Astrocyte (in vitro differentiated cells and primary cell): ENCODE measurements at places on chromosomes 2 and 18. TPM values are rescaled to one million over a fixed set of nuclear protein-coding genes. Genes with fewer than 3 reads are reported as not detected.

The NOSTRIN gene
- total RNA-seq, result not detected in 2 replicates

The CGREF1 gene
- 1.8 and 3.0 TPM in 2 replicates for total RNA-seq

The ACAA2 gene
- total RNA-seq, result 66.4 and 75.8 TPM in 2 replicates

The ALK gene
- total RNA-seq, result 0.16 and 0.46 TPM in 2 replicates

The AMER3 gene
- total RNA-seq, result 0.07 TPM in 1 of 2 replicates, not detected in the other

The RGPD3 gene
- total RNA-seq, result 0.10 and 0.16 TPM in 2 replicates

The FAM110C gene
- 0.60 and 1.4 TPM in 2 replicates for total RNA-seq

The ADGRF3 gene
- total RNA-seq, result 0.16 and 0.17 TPM in 2 replicates

The CNGA3 gene
- not detected in 2 replicates for total RNA-seq

The CHRND gene
- not detected in 2 replicates for total RNA-seq

The PPM1G gene
- 77.3 and 79.0 TPM in 2 replicates for total RNA-seq

The CD207 gene
- not detected in 2 replicates for total RNA-seq

The RFTN2 gene
- 7.1 and 8.1 TPM in 2 replicates for total RNA-seq

The ACADL gene
- 1.9 and 2.3 TPM in 2 replicates for total RNA-seq

The SLC25A52 gene
- not detected in 2 replicates for total RNA-seq

The RNF103 gene
- 21.4 and 21.5 TPM in 2 replicates for total RNA-seq
